ENCODE measurements at places on chromosomes 7 and 10.

DNA sequence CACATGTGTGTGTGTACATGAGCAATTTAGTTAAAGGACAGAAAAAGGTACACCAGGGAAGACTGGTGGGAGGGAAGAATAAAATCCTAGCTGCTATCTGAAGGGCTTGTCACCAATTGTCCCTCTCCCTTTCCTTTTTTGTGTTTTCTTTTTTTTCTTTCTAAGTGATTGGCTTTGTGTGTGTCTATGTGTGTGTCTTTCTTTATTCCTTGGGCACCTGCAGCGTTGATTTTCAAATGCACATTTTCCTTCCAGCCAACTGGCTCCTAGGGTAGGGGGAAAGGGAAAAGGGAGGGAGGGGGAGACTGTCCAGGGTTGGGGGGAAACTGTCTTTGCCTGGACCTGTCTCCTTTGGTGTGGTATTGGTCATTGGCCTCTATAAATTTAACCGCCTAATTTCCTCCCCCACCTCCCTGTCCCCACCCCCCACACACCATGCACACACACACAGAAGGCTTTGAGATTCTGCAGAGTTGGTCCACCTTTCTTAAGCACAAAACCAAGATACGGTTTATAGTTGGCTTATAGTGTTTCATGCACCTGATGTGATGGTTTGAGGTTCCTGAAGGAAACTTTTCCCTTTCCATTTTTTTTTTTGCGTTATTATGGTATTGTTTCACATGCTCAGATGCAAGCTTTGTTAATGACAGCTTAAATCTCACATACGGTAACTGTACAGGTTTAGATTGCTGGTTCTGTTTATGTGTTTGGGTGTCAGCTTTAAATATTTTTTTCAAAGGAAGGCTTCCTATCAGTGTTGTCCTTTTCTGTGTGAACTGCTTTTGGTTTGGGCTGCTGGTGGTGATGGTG is 2.6 kb downstream of the AUTS2 start:
- no peak for DNase-seq

GRCh38 chr7:131897790-131898165 is 341.4 kb upstream of the PODXL start:
- no peak for DNase-seq

DNA sequence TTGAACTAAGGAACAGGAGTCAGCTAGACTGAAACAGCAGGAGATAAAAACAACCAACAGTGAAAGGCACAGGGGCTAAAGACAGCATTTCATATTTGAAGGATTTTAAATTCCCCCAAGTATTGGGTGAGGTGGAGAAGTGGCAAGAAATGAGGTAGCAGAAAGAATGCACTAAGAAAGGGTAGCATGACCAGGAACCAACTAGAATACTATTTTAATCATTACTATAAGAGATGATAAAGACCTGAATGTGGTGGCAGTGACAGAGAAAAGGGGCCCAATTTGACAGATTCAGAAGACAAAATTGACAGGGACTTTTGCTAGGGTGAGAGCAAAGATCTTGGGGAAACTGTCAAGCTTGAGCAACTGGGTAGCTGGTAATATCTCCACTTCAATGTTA is 94.9 kb downstream of the ARHGAP12 start:
- no peak for DNase-seq

- DNase-seq: no peak
Measured at GRCh38 chr10:116175231-116175630, 97.8 kb downstream of the GFRA1 start.

DNA sequence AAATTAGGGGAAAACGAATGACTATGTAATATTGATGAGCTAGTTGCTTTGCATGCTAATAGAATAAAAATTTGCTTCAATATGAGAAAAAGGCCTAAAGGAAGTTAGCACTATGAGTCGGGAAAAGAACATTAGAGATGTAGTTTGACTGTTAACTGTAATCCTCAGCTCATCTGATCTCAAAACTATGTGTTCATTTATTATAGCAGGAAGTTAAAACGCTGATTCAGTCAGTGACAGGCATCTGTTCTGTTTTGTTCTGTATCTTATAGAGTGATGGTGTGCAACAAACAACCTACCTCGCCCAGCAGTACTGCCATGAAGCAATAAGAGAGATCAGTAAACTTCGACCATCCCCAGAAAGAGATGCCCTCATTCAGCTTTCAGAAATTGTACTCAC is 48.6 kb downstream of the PDSS1 start:
- DNase-seq: no peak

- DNase-seq: no peak
Measured at GRCh38 chr7:84055904-84056605, 138.5 kb downstream of the SEMA3A start.

GRCh38 chr7:6505685-6506559 is 45.3 kb downstream of the GRID2IP start:
- no peak for DNase-seq

DNA sequence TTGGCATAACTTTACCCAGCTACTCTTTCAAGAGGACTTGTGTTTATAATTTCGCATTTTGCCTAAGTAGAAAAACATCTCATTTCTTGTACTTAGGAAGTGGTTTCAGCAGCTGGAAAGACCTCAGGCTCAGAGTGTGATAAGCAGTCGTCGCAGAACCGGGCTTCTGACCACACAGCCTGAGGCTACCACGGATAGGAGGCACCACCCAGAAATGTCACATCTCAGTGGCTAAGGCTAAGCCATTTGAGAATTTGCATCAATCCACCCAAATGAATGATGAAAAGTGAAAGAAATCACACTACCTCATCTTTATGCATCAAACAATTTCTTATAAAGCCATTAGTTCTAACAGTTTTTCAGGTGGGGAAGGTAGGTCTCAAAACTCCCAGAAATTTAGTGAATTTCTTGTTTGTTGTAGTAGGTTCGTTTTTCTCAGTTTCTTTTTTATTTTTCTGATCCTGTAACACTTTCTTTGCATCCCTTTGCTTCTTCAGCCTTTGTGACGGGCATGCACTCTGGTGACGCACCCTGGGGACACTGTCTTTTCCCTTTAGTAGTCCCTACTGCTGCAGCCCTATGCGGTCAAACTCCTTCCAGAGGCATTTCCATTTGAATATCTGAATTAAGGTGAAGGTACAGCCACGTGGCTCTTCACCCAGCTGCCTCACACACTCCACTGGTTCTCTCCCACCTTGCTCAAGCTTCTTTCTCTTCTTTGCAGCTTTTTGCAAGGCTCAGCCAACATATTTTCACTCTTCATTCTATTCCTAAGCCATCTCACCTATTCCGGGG is 68.5 kb downstream of the MAP3K8 start:
- no peak for DNase-seq

- DNase-seq: no peak
Measured at GRCh38 chr7:90777041-90777440, 180.9 kb downstream of the CDK14 start.
